Hypothalamus (tissue), 51 donors: ENCODE measurements at places on chromosomes 13 and 19.

- no peak for DNase-seq
Measured at GRCh38 chr13:44739120-44739519, 163.0 kb upstream of the TSC22D1 start.

DNA sequence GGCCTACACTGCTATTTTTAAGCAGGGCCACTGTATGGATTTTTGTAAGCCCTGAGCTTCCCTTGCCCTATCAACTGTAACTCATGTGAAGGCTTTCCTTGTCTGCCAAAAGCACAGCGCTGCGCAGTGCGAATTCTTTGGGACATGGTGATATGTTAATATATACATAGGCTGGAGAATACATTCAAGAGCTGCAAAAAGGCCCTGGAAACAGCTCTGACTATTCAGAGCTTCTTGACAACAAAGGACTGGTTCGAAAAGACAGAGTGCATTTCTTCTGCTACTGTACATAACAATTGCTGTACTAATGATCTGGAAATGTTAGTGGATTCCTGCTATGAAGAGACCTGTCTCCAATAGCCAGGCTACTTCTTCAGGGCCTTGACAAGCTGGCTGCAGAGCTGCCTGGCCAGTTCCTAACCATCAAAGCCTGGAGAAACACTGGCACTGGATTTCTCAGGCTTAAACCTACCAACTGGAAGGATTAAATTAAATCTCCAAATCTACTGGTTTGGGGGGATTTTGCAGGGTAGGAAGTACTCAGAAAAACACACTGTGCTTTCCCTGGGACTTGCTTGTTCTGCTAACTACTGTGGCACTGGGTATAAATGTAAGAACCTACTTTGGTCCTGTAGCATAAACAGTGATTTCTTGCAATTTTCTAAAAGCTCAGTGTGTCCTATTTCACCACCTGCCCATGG is 246.9 kb downstream of the DNAJC15 start:
- DNase-seq, result no peak

DNA sequence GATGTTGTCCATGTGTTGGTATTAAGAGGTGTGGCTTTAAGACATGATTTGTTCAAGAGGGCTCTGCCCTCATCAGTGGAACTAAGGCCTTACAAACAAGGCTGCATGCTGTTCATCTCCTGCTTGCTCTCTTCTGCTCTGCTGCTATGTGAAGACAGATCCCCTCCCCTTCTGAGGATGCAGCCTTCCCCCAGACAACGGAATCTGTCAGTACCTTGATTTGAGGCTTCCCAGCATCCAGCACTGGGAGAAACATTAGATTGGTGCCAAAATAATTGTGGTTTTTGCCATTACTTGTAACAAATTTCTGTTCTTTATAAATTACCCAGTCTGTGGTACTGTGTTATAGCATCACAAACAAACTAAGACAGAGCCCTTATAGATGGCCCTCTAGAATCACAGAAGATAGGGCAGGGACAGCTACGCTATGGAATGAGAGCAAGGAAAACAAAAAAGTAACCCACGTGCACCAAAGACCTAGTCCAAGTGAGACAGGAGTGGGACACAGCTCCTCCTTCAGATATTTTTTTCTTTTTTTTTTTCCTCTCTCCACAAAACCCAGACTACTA is 151.5 kb upstream of the RXFP2 start:
- DNase-seq, result no peak

- no peak for DNase-seq
Measured at GRCh38 chr13:19998960-19999359, 40.4 kb downstream of the ZMYM2 start.

DNA sequence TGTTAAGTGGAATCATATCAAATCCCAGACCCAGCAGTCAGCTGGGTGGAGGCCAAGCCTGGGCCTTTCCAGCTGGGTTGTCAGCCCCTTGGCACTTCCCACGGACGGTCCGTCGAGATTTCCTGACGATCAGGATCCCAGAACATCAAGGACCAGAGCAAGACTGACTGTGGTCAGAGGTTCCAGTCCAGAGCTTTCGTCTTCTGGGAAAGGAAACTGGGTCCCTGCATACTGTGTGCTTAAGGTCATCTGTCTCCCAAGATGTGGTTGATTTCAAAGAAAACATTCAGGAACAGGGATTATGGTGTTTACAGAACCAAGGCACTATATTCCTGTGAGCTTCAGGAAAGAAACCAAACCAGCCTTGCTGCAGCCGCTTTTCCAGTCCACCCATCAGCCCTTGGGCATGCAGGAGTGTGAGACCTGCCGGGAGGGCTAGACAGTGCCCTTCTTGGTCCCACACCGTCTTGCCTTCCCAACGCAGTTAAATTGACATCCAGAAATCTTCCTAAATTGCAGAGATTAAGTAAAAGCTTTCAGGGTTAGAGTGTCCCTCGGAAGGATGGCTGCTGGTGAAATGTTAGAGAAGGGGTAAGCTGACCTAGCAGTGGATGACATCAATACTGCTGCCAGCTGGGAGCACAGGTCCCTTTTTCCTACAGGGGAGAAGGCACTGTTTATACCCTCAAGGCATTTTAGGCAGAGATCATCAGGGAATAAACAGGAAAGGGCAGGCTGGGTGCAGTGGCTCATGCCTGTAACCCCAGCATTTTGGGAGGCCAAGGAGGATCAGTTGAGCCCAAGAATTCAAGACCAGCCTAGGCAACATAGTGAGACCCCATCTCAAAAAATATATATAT is 5.0 kb upstream of the C19orf33 start:
- no peak for DNase-seq

DNA sequence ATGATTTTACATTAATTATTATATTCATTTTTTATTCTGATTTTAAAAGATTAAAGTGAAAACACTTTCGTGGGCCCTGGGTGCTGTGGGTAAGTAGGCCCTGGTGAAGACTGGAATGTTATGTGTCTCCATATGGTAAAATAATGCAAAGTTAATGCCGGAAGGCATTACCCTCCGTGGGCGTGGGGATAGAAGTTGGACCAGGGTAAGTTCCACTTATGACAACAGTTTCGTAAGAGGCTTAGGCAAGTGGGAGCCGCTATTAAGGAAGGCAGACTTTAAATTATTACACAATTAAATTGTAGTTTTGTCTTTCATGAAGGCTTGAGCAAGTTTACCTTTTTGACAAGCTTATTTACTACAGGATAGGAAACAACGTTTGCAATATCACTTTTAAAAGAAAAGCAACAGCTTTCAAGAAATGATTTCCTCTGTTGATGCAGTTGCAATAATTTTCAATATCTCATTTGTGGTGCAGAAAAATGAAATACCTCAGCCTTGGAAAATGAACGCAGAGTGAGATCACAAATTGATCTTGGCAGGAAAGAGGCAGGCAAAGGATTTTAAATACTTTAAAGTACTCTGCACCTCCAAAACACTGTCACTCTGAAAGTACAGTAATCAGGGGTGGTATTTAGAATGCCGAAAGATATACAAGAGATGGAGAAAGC is 310.6 kb downstream of the DCT start:
- DNase-seq, result no peak

GRCh38 chr13:80400865-80401426 is 60.0 kb upstream of the SPRY2 start:
- DNase-seq, result no peak

GRCh38 chr13:23386533-23386932 is 47.0 kb downstream of the SACS start:
- no peak for DNase-seq
